ENCODE measurements at places on chromosomes 2 and 18. TPM values are rescaled to one million over a fixed set of nuclear protein-coding genes. Genes with fewer than 3 reads are reported as not detected.

- no peak for DNase-seq
Observed at GRCh38 chr2:230790981-230791380, 73.8 kb upstream of the ITM2C start.

- no peak for DNase-seq
Observed at GRCh38 chr18:70078106-70078505, 127.4 kb downstream of the RTTN start.

DNA sequence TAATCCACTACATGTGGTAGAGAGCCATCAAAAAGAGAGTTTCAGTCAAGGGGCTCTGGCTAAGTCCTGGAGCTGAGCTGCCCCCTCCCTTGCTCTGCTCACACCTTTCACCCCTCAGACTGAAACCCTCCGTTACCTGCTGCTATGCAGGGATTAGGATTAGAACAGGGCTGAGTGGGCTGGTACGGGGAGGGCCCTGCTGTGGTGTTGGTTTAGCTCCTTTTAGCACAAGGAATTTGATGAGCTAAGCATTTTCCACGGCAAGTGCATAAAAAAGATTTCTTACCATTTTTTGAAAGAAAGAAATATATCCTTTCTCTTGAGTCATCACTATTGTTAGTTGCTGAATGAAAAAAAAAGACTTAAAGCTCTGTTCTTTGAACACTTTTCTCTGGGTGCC lies 46.3 kb downstream of the TCF7L1 start:
- DNase-seq = no peak

GRCh38 chr18:25075331-25075730 lies 276.6 kb downstream of the ZNF521 start:
- DNase-seq = no peak

GRCh38 chr2:152012697-152013096 lies 86.1 kb downstream of the CACNB4 start:
- no peak for DNase-seq

DNA sequence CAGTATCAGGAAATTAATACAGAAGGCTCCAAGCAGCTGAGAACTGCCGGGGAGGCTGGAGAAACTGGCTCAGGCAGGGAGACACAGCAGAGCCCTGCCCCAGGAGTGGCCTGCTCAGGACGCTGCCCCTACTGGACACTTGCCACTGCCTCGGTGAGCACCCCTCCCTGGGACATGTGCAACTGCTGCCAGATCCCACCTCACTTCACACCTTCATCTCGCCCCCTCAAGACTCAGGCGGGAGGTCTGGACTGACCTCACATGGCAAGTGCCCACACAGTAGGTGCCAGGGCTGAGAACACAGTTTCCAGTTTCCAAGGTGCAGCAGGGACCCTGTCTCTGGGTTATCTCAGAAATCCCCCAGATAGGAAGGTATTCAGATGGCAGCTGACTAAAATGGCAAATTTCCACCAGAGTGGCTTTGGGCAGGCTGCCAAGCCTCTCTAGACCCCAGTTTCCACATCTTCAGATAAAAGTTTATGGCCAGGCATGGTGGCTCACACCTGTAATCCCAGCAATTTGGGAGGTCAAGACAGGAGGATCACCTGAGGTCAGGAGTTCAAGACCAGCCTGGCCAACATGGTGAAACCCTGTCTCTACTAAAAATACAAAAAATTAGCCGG lies 33.7 kb upstream of the LBH start:
- DNase-seq = no peak

GRCh38 chr2:197097578-197098366 lies 171.3 kb upstream of the PGAP1 start:
- DNase-seq = no peak

- no peak for DNase-seq
Observed at GRCh38 chr2:789529-789928, 112.3 kb upstream of the TMEM18 start.

DNA sequence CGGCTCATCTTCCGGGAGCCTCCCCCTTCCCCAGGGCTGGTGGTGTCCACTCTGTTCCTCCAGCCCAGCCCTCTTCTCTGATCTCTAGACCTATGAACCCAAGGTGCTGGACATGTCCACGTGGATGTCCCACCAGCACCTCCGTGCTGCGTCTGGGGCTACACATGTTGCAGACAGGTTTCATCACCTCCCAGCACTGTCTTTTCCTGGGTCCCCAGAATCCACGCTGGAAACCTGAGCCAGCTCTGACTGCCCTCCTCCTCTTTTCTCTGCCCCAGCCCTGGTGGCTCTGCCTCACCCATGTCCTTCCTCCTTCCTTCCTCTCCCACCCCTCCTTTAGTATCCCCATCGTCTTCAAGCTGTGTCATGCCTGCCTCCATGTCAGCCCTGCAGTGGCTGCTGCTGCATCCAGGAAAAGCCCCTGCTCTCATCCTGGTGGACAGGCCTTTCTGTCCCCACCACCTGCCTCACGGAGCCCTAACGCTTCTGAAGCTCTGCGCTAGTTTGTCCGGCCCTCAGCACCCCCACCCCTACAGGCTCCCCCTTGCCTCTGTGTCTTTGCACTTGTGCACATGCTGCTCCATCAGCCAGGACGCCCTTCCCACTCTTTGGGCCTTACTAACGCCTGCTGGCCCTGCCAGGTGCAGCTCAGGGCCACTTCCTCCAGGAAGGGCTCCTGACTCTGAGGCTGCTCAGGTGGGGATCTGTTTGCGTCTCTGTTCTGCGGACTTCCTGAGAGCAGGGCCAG lies 105.9 kb downstream of the DYSF start:
- DNase-seq = no peak

DNA sequence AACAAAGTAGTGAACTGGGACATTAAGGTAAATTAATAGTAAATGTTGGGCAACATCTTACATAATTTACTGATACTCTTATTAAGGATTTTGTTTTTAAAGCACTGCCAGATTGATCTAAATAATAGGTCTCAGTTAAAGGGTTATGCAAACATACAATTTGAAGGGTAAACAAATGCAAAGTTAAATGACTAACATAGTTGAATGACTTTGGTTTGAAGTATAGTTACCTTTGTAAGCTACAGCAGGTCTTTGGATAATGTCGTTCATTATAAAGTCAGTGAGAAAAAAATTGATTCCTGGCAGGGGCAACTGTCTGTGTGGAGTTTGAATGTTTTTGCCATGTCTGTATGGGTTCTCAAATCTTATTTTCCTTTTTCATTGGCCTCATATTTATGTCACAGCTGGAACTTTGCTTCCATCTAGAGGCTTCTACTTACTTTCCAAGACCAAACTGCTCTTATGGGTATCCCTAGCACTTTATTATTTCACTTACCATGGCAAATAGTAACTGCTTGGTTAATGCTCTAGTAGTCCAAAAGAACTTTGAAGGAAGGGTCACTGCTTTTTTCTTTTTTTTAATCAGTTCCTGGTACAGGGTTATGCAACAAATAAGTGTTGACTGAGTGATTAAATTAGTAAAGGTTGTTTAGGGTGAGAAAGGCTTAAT lies 107.8 kb downstream of the NBEAL1 start:
- no peak for DNase-seq

GRCh38 chr2:40395169-40396073 lies 56.5 kb downstream of the SLC8A1 start:
- no peak for DNase-seq

DNA sequence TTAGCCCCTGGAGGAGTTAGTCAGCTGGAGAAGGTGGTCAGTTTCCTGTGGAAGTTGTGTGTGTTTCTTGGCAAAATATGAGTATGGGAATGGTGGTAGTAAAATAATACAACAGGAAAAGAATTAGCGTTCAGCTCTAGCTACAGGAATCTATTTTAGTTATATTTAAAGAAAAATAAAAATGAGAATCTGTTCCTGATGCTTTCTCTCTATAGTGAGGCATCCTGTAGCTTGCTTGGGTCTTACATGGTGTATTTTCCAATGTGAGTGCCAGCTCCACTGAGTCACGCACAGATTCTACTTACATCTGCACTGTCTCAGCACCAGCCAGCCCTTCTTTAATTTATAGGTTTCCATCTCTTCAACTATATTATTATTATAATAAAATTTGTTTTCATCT lies 132.2 kb downstream of the BIRC6 start:
- DNase-seq = no peak

DNA sequence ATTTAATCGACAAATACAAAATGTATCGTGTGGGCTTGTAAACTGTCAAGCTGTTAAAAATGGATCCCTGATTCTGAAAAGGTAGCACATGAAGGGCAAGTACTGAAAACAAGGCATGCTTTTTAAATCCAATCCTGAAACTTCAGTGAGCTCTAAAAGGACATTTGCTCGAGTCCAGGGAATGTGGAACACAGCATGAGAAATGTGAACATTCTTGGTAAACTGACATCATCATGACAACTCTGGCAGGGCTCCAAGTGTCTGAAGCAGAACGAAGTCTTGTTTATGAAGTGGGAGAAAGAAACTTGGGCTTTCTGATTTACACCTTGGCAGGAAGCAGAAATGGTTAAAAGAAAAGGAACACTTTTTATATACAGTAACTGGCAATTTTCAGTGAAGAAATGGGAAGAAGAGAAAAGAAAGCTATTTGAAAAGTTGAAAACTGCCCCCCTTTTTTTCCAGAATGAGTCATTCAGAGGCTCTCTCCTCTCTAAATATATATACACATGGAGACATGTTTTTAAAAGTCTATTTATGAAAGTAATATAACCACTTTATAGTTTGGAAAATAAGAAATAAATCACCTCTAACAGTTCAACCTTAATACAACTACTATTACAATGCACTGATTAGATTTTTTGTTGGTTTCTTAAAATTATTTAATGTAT lies 120.8 kb downstream of the GAREM1 start:
- DNase-seq = no peak

- peak; percentile 10 for DNase-seq
Observed at GRCh38 chr2:40451918-40452605, at the start of gene SLC8A1. SLC8A1 (minus strand) TSS chr2:40452090.

GRCh38 chr2:151251012-151251411 lies 10.7 kb downstream of the RBM43 start:
- no peak for DNase-seq

DNA sequence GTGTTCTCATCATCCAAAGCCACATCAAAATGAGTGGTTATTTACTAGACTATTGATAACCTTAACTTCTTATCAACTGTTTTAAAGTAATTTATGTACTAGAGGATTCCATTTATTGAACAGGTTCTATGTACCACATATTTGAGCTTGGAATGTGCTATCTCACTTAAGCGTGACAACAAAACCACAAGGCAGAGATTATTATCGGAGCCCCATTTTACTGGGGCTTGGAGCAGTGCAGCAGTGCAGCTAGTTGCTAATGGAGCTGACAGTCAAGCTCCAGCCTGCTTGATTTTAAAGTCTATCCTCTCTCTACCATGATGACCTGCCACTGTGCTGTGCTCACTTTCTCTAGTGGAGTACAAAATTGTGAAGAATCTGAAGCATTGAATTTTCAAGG lies 24.6 kb downstream of the GCG start:
- DNase-seq = no peak

GRCh38 chr2:99554238-99554637 lies 64.4 kb upstream of the REV1 start:
- DNase-seq = peak; percentile 14

- no peak for DNase-seq
Observed at GRCh38 chr2:64362562-64363026, 91.4 kb upstream of the LGALSL start.

TOGARAM2 gene
- 0.98 TPM for total RNA-seq

DCC gene
- total RNA-seq = 8.4 TPM

TMEM37 gene
- 17.4 TPM for total RNA-seq

KLHL14 gene
- total RNA-seq = 7.8 TPM
